Left lung (tissue), 14 donors: ENCODE measurements at places on chromosomes 1 and 21. TPM values are rescaled to one million over a fixed set of nuclear protein-coding genes. Genes with fewer than 3 reads are reported as not detected.
A peak's percentile ranks its signal among the peaks of the same experiment; 100 is the strongest.

DNA sequence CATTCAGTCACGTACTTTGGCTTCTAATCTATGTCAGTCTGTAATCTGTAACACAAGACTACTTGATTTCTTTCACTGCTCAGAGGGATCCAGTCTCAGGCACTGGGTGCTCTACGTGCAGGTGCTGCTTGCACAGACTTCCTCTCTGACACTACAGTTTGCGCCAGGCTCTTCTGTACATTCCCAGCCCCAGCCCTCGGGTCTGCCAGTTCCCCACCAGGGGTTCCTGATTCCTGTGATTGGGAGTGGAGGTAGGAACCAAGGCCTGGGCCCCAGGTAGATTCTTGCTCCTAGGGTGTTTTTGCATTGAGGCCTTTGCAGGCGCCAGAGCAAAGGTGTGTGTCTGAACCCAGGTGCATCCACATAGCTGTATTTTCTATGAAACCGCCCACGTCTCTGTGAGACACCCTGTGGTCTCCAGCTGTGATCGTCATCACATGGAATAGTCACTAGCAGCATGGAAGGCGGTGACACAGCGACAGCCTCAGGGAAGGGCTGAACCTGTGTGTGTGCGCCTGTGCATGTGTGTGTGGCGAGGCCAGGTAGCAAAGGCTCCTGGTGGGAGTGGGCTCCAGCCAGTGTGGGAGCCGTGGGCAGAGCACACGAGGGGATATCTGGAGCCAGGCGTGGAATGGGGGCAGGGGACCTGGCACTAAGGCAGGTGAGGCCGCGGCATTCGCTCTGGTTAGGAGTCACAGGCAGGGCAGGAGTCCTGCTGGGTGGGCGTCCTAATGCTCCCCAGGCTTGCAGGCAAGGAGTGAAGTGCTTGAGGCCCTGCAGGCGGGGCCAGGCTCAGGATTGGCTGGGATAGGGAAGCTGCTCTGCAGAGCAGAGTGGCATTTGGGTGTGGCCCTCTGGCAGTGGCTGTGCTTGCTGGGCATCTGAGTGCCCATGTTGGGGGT is 5.2 kb downstream of the GJC2 start:
- H3K27me3 ChIP-seq: peaks cover 19% of the 10 kb centered on the region
- peak; percentile 35 for DNase-seq
- H3K4me1 ChIP-seq: no peaks in the 10 kb centered on the region

The LCE1A gene
- not detected for polyA plus RNA-seq

The HSPA6 gene
- polyA plus RNA-seq: 1.2 TPM

DNA sequence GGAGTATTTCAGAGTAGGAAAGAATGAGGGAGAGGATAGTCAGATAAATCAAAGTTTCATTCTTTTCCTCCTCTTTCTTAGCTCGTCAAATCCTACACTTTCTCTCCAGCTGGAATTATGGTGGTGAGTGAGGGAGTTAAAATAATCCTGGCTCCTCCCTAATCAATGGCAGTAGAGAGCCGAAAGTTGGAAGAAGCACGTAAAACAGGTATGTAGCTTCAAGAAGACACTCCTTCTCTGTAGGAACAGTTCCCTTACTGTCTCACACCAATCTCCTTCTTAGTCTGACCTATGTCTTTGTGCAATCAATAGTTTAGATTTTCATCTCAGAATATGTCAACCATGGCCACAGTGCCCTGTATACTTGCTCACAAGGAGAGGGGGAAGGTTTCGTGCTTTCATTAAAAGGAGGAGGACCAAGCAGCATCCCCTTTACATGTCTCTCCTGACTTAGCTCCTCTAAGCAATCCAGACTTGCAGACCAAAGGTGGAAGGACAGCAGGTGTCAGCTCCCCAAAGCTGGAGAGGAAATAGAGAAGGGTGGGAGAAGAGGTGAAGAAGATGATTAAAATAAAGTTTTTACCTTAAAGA is 878 bp downstream of the MINDY1 start:
- no peak for DNase-seq
- H3K4me1 ChIP-seq: peaks cover 38% of the 10 kb centered on the region
- peak overlapping the region; percentile 58 for H3K4me3 ChIP-seq
- H3K27ac ChIP-seq: peak overlapping the region; percentile 96
- no peaks in the 10 kb centered on the region for H3K36me3 ChIP-seq
- no peaks in the 10 kb centered on the region for H3K27me3 ChIP-seq

The CNR2 gene
- polyA plus RNA-seq: 0.11 TPM

- DNase-seq: no peak
- no peaks in the 10 kb centered on the region for H3K36me3 ChIP-seq
- H3K4me1 ChIP-seq: no peaks in the 10 kb centered on the region
- no peak overlapping the region for H3K4me3 ChIP-seq
Observed at GRCh38 chr1:117114877-117115276, 6.7 kb downstream of the TRIM45 start.

GRCh38 chr1:53583021-53583867 is 124.0 kb downstream of the DMRTB1 start:
- no peaks in the 10 kb centered on the region for H3K4me1 ChIP-seq
- no peak overlapping the region for H3K4me3 ChIP-seq
- H3K27ac ChIP-seq: no peak overlapping the region
- H3K36me3 ChIP-seq: no peaks in the 10 kb centered on the region

The ATP1B1 gene
- polyA plus RNA-seq: 137 TPM

- no peak overlapping the region for H3K4me3 ChIP-seq
- H3K4me1 ChIP-seq: peaks cover 17% of the 10 kb centered on the region
- H3K27ac ChIP-seq: no peak overlapping the region
- peaks cover 96% of the 10 kb centered on the region for H3K36me3 ChIP-seq
Observed at GRCh38 chr1:222656391-222657155, 38.7 kb downstream of the MIA3 start.

The AXDND1 gene
- polyA plus RNA-seq: 0.72 TPM

DNA sequence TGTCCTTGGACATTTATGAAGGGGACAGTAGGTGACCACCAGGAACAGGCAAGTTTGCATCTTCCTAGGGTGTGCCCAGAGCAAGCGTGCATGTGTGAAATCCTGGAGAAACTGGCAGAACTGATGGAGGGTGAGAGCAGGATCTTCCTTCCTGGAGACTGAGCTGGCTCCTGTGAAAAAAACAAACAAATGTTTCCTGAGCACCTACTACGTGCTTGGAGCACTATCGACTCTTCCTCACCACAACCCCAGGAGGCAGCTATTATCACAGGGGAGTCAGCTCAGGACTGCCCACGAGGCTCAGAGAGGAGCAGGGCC is 1.5 kb upstream of the EDN2 start:
- no peak overlapping the region for H3K4me3 ChIP-seq
- no peak for DNase-seq

DNA sequence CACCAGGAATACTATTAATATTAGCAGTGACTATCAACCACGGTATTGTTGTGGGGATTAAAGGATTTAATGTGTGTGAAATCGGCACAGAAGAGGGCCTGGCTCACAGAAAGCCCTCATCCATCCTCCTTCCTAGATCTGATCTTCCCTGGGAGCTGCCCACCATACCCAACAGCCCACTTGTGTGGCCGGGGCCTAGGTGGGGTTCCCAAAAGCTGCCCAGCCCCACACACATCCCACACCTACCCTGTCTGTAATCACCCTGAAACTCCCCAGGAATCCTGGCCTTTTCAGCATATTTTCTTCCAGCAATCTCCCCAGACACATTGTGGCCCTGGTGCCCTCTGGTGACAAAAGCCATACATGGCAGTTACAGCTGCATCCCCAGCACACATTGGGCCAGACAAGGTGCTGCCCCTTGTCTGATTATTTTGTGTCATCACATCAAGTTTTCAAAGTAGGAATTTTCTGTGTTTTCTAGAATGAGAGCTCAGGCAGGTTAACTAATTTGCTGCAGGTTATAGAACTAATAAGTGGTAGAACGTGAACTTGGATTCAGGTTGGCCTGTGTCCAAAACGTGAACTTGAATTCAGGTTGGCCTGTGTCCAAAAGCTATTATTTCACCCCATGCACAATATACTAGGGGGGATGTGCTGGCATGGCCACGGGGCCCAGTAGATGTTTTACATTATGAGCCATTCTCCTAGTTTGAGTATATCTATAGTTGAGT is 5.3 kb upstream of the SLC6A9 start:
- H3K36me3 ChIP-seq: no peaks in the 10 kb centered on the region
- H3K27ac ChIP-seq: no peak overlapping the region
- H3K27me3 ChIP-seq: peaks cover 10% of the 10 kb centered on the region
- peaks cover 5% of the 10 kb centered on the region for H3K4me1 ChIP-seq

The GPR161 gene
- polyA plus RNA-seq: 26.7 TPM

GRCh38 chr1:28813931-28814465 is 2.0 kb downstream of the OPRD1 start:
- peaks cover 96% of the 10 kb centered on the region for H3K27me3 ChIP-seq
- no peak overlapping the region for H3K4me3 ChIP-seq
- DNase-seq: no peak

The HHIPL2 gene
- polyA plus RNA-seq: 1.5 TPM

GRCh38 chr1:33420870-33421775 is 9.8 kb downstream of the PHC2 start:
- H3K36me3 ChIP-seq: no peaks in the 10 kb centered on the region
- H3K4me3 ChIP-seq: no peak overlapping the region
- peak overlapping the region; percentile 65 for H3K27ac ChIP-seq
- peaks cover 14% of the 10 kb centered on the region for H3K4me1 ChIP-seq
- DNase-seq: no peak

DNA sequence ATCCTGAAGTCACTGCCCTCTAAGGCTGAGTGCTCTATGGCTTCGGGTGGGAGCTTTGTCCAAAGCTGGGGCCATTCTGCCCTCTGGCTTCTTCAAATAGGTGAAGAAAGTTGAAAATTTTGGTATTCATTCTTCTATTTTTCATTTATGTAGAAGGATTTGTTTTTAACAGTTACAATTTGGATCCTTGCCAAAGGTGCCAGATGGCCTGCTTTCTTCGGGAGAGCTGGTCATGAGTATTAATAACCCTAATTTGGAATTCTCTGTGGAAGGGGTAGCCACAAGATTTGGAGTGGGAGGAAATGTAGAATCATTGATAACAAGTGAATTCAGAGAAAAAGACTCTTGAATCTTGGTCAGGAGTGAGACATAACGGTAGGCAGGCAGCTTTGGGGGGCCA is 370.4 kb upstream of the ST6GALNAC5 start:
- DNase-seq: no peak
- no peaks in the 10 kb centered on the region for H3K27me3 ChIP-seq
- no peaks in the 10 kb centered on the region for H3K4me1 ChIP-seq
- H3K4me3 ChIP-seq: no peak overlapping the region
- no peaks in the 10 kb centered on the region for H3K36me3 ChIP-seq

DNA sequence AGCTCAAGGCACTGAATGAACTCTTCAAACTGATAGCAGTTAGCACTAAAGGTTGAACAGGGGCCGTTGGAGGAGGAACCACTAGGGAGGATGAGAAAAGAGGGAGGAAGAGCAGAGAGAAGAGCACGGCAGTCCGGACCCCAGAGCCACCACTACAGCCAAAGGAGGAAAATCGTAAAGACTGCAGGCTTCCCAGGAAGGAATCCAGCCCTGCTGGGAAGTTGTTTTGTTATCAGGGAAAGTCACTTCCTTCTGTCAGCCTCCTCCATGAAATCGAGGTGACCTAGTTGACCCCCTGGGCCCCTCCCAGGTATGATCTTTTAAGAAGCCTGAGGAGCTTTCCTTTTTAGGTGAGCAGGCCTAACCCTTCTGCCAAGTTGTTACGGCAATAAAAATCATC is 88.2 kb downstream of the PBX1 start:
- no peaks in the 10 kb centered on the region for H3K36me3 ChIP-seq
- no peak overlapping the region for H3K4me3 ChIP-seq
- H3K27me3 ChIP-seq: no peaks in the 10 kb centered on the region

The EVI5 gene
- 17.5 TPM for polyA plus RNA-seq

The NBL1 gene
- polyA plus RNA-seq: 89.2 TPM

The CCDC190 gene
- polyA plus RNA-seq: 0.31 TPM

DNA sequence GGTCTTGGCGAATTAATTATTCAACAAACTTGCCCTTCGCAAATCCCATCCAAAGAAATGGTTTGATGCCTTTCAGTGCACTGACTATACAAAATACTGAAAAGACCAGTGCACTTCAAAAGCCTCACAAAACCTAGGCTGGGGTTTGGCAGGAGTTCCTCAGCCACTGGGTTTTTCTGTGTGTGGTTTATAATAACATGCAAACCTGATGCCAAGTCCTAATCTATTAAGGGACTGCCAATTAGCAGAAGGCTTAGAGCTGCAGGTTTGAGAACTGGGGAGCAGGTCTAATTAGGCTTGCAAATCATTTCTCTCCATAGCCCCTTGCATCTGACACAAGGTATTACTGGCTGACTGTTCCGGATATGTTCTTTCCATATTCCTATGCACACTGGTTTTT is 27.7 kb downstream of the PLPP3 start:
- DNase-seq: no peak
- H3K27ac ChIP-seq: no peak overlapping the region
- no peak overlapping the region for H3K4me3 ChIP-seq
- H3K4me1 ChIP-seq: peaks cover 5% of the 10 kb centered on the region
- no peaks in the 10 kb centered on the region for H3K36me3 ChIP-seq
- no peaks in the 10 kb centered on the region for H3K27me3 ChIP-seq

- no peaks in the 10 kb centered on the region for H3K36me3 ChIP-seq
- H3K27me3 ChIP-seq: no peaks in the 10 kb centered on the region
- H3K4me1 ChIP-seq: no peaks in the 10 kb centered on the region
- no peak overlapping the region for H3K27ac ChIP-seq
Observed at GRCh38 chr1:232932486-232933425, 17.7 kb upstream of the NTPCR start.

DNA sequence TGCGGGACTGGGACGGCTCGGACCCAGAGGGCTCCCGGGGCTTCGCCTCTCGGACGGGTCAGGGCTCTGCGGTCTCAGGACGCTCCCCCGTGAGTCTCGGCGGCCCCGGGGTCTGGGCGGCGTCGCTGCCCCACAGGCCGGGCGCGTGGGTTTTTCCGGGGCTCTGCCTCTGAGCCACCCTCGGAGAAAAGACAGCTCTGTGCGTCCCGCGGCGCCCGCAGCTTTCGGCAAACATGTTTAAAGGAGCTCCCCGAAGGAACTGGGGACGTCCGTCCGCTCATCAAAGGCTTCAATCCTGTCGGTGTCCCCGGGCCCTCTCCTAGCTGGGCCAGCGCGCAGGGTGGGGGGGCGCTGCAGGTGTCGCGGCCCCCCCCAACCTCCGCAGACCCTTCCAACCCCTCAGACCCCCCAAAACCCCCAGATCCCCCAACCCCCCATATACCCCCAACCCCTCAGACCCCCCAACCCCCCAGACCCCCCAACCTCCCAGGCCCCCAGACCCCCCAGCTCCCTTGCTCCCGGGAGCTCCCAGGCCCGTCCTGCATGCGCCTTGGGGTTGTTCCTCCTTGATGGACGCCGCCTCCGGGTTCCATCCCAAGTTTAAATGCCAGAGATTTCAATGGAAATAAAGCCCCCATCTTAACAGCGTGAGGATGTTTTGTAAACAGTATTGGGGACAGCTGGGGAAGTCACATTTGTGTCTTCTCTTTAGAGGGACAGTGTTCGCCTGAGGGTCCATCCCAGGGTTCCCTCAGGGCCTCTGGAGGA is 996 bp upstream of the C1orf159 start:
- H3K36me3 ChIP-seq: peaks cover 7% of the 10 kb centered on the region
- no peaks in the 10 kb centered on the region for H3K27me3 ChIP-seq
- peak overlapping the region; percentile 80 for H3K4me3 ChIP-seq
- no peak for DNase-seq
- peak overlapping the region; percentile 48 for H3K27ac ChIP-seq
